ENCODE measurements at places on chromosomes 1 and 21.
A peak's percentile ranks its signal among the peaks of the same experiment; 100 is the strongest.

DNA sequence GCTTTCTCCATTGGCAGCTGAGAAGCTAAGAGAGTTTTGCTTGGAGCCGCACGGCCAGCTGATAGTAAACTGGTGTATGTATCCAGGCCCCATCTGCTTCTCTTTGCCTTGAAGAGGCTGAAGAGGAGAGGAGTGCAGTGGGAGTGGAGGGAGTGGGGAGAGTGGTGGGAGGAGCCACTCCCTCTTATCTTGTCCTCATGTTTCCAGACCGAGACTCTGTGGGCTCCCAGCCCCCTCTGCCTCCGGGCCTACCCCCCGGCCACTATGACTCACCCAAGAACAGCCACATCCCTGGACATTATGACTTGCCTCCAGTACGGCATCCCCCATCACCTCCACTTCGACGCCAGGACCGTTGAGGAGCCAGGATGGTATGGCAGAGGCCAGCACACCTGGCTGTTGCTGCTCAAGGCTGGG is 6.0 kb upstream of the LRRC71 start:
- no peak for DNase-seq

DNA sequence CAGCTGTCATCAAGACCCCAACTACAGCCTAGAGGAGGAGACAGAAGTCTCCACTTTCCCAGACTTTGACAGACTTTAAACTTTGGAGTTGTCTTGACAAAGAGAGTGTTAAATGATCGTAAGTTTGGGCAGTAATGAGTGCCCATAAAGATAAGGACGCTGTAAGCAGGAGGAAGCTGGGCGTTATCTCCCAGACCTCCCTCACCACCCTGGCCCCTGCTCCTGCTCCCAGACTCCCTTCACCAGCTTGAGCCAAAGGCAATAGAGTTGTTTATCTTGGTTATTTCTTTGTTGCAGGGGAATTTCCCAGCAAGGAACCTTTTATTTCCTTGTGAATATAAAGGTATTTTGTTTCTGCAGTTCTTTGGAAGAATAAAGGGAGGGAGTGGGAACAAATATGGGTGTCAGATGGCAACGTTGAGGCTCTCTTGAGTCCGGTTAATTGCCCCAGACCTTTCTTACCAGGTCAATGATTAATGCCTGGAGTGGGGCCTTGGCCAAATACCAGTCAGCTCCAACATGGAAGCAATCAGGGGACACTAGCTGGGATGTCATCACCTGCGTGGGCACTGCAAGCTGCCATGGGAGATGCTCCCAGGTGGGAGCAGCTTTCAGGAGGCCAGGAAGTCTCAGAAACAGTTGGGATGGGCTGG is 4.4 kb downstream of the PIGR start:
- DNase-seq = no peak

DNA sequence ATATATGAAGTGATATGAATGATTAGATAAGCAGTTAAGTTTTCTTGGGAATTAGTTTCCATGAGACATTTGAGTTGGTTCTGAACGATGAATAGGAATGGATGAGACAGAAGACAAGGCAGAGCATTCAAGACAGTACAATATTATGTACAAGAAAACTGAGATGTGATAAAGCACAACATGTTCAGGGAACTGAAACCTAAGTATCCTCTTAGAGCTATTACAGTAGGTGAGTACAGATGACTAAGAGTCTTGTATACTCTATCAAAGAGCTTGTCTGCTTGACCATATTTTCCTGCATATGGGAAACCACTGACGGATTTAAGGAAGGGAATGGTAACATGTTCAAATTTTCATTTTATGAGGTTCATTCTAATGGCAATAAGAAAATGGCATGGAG is 61.6 kb downstream of the NME7 start:
- no peak for DNase-seq

DNA sequence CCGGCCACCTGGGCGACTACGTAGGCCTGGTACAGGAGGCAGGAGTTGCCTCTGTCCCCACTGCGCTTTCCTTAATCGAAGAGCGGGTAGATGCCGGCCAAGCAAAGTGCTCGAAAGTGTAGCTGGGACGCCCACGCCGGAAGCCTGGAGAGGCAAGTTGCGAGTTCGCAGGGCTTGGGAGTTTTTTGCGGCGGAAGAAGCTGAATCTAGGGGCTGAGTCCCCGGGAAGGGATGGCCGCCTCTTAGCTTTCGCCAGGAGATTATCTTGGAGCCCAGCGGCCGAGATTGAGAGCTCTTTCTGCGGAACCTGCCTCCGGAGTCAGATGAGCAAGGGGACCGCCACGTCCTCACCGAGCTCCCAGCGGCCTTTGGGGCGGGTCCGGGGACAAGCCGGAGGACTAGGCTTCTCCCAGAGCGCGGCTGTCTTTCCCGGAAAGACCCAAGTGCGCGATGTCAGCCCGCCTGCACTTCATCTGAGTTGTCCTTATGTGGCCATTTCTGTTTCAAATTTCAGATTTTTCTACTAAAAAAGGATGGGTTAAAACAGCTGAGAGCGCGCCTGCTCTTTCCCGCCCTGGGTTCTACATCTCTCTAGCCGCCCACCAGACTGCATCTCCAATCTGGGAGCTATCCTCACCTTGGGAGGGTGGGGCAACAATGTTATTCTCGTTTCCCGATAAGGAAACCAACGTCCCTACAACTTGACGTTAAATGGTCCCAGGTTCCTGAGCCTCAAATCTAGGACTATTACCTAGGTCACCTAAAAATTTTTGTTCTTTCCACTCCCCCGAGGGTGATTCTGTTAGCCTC is 12.4 kb upstream of the TBX15 start:
- DNase-seq = no peak

DNA sequence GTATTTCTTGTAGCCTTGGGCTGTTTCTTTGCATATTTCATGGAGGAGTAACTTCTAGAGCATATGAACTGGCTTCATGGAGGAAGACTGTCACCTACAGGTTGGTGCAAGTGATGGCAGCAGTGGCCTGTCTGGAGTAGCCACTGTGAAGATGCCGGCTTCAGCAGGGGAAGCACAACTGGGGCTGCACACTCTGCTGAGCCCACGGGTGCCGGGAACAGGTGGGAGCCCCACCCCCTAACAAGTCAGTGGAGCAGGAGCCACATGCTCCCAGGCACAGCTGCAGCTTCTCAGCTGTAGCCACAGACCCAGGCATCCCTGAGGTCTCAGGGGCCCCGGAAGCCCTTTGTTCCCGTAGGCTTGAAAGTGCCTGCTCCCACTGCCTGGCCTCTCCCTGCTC is 43.2 kb upstream of the C1orf185 start:
- DNase-seq = peak; percentile 29

GRCh38 chr1:217311766-217312165 is 319.1 kb downstream of the GPATCH2 start:
- DNase-seq = no peak

DNA sequence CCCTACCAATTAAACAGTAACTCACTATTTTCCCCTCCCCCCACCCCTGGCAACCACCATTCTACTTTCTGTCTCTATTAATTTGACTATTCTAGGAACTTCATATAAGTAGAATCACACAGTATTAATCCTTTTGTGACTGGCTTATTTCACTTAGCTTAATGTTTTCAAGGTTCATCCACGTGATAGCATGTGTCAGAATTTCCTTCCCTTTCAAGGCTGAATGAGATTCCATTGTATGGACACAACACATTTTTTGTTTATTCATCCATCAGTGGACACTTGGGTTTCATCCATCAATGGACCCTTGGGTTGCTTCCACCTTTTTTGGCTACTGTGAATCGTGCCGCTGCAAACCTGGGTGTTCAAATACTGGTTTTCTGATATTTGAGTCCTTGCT is 41.7 kb downstream of the EIF2D start:
- DNase-seq = no peak

DNA sequence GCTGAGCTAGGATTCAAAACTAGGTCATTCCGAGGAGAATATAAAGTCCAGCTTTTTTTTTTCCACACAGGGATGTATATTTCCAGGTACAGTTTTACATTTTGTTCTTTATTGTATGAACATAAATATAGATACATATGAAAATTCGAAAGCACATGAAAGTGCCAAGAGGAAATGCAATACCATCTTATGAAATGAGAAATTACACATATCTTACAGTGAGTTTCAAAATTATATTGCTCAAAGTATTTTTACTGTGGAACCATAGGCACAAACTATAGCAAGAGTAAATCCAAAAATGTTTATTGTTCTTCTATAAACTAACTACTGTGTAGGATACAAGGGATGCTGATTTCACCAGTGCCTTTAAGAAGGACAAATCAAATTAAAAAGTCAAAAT is 39.0 kb downstream of the PTPRC start:
- no peak for DNase-seq

DNA sequence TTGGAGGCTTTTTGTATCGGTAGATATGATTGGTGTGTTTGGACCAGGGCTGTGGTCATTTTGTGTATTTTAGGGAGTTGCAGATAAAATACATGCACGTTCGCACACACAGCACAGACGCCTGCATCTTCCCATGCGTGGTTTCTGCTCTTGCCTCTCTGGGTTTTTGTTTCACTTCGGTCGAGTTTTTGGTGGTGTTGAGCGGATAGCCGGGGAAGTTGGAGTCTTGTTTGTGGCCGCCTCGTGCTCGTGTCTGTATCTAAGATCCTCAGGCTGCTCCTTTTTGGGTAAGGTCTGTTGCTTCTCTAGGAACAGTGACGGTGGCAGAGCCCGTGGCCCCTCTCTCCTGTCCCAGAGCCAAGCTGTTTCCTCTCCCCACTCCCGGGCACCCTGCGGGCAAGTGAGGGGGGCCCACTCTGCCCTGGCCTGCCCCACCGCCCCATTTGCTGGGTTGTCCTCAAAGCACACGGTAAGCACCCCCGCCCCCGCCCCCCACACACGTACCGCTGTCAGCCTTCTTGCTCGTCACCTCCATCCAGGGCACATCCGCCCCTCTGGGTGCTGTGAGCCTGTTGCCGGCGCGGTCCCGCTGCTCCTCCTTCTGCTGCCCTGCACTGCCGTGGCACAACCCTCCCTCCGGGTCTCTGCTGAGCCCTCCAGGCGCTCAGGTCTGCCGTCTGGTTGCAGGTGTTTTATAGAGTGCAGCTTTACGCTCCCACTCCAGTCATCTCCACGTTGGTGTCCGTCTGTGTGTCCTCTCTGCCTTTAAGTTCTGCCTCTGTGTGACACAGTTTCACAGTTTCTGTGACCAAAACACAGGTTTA is 51.9 kb downstream of the AGPAT3 start:
- peak; percentile 23 for DNase-seq

DNA sequence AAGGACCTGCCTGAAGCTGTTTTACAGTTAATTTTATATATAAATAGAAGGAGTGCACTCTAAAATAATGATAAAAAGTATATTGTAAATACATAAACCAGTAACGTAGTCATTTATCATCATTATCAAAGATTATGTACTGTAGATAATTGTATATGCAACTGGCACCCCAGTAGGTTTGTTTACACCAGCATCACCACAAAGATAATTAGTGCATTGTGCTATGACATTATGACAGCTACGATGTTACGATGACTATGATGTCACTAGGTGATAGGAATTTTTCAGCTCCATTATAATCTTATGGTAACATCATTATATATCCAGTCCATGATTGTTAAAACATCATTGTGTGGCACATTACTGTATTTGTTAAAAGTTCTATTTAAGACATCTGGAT is 185.2 kb downstream of the LBR start:
- DNase-seq = no peak

DNA sequence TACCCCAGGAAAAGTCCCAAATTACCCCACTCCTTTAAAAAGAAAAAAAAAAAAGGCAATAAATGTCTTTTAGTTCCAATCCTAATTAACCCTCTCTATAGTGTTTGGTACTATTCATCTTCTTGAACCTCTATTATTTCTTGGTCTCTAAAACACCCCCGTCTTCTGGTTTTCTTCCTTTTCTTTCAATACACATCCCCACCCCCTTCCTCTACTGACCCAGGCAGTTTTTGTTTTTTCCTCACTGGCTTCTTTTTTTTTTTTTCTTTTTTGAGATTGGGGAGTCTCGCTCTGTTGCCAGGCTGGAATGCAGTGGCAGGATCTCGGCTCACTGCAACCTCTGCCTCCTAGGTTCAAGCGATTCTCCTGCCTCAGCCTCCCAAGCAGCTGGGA is 26.1 kb downstream of the EGLN1 start:
- no peak for DNase-seq

DNA sequence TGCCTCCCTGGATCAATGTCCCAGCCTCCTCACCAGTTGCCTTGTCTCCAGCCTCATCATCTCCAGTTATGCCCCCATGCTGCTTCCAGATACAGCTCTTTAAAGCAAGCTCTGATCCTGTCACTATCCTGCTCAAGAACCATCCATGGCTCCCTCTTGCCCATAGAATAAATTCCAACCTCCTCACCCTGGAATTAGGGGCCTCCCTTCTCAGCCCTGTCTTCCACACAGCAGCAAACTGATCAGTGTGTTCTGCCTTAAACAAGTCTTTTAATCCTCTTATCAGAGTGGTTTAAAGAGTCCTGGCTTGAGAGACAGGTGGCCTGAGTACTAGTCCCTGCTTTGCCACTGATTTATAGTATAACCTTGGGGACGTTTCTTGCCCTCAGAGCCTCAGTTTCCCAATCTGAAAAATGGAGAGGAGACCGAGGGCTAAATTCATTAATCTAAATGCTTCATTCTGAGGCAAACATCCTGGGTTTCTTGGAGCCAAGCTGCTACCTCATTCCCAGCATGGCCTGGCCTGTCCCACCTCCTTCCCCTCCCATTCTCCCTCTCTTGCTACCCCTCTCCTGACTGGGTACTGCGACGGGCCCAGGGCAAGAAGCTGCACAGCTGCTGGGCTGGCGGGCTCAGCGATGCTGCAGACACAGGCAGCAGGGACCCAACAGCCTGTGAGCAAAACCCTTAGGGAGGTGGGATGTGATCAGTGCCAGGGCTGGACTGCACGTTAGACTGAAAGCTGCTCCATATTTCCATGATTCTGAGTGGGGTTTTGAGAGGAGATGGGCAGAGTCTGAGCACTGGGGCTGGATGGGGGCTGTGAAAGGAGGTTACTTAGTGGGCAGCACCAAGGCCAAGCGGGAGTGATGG is 221.4 kb downstream of the PTPRU start:
- DNase-seq = no peak

- peak; percentile 69 for DNase-seq
These were observed 927 bp downstream of the WNT9A start for GRCh38 chr1:227946624-227947385.

DNA sequence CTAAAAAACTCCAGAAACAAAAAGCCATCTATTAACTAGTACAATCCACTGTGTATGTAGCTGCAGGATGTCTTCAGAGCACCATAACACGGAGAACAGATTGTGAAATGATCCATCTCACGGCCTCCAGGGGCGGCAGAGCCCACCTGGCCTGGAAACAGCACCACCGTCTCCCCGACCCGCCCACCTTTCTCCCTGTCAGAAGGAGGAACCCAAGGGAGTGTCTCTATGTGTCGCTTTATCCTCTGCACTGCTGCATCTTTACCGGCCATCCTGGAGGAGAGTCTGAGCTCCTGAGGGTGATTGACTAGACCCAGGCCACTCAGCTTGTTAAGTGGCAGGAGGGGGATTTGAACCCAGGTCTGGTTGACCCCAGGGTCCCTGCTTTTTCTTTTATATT is 405.0 kb downstream of the MATN1 start:
- DNase-seq = no peak

DNA sequence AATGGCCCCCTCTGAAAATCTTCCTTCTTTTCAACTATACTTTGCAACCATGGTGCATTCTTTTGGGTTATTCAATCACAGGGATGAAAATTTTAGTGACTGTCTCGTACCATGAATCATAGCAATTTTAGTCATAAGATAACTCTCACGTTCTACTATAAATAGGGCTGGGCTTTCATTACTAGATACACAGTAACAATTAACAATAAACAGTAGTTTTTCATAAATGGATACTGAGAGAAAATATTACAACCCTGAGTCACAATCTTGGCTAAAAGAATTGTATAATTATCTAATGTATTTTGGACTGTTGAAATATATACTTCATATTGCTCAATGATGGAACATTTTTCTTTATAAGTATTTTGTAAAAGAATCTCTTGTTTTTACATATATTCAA is 96.1 kb downstream of the TEX35 start:
- no peak for DNase-seq

GRCh38 chr21:21460979-21461378 is 462.8 kb downstream of the NCAM2 start:
- DNase-seq = no peak

Data from cerebellar cortex (tissue), 1 donor.